Occipital lobe (tissue), 3 donors: ENCODE measurements at places on chromosomes 5 and 9.

- no peak for DNase-seq
These were observed at the start of gene C9orf57 for GRCh38 chr9:72060513-72060912. C9orf57 (minus strand) TSS chr9:72060613; CDS start chr9:72059331, 1,282 bp downstream.

DNA sequence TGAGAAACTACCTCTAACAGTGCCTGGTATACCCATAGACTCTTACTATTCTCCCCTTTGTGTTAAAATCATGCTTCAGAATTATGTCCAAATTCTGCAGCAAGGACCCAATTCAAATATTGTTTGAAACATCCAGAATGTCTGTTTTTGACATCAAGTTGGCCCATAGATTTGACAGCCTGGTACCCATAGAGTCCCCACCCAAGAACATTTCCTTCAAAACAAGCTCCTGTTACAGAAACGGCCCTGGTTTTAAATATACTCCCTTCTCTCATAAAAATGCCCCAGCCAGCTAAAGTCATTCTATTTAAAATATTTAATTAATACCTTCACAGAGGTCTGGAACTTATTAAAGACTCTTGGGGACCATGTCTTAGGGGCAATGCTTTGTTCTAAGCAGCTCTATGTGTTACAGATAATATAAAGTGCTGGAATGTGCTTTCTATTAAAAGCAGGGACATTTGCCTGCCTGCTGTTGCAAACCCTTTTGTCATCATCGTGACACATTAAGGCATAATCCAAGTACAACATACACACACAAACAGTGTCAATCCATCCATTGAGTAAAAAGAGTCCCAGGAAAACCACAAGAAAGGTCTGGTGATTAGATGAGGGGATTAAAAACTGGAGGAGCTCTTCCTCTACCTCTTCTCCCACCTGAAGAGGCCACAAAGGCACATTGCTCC, 321.7 kb downstream of the MLLT3 start:
- no peak for DNase-seq

GRCh38 chr5:160108124-160108523, 11.1 kb downstream of the PWWP2A start:
- no peak for DNase-seq

DNA sequence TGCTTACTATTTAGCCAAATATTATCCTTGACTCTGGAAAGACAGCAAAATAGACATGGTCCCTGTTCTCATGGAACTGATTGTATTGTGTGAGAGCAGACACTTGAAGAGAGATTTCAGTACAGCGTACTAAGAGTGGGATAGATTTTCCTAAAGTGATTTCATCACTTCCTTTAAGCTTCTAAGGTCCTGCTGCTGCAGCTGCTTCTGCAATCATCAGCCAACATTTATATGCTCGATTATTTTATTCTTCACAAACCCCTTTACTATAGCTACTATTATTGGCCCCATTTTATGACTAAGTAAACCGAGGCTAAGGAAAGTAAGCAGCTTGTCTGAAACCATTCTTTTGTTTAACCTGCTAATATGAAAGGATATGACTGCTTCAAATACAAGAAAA, 137.7 kb downstream of the SPATA31D1 start:
- no peak for DNase-seq

- no peak for DNase-seq
These were observed at the start of gene LOX for GRCh38 chr5:122078116-122079110. LOX (minus strand) TSS chr5:122078259; CDS start chr5:122077985, 274 bp downstream.

- no peak for DNase-seq
These were observed 23.1 kb upstream of the TRPM3 start for GRCh38 chr9:71144495-71144894.

- DNase-seq, result no peak
These were observed 29.5 kb downstream of the RANBP3L start for GRCh38 chr5:36272136-36272690.

DNA sequence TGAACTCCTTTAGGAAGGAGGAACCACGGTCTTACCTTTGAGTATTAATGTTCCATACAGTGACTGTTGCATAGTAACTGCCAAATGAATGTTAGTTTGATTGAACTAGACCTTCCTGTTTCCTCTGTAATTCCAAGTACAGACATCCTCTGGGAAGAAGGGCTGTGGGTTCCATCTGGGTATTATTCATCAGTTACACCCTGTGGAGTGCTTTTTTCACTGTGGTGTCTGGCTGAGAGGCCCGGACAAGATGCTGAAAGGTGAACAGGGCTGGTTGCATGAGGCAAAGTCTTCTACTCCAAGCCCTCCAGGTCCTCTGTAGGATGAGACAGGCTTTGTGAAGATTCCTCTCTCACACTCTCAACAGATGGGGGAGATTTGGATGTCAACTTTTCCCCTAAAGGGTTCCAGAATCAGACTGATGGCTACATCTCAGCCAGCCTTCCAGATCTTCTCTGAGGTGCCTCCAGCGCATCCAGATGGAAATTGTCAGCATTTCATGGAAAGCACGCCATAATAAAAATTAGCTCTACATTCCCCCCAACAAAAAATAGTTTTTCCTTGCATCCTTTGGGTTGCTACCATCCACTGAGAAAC, 230.9 kb downstream of the GAS1 start:
- DNase-seq, result no peak

DNA sequence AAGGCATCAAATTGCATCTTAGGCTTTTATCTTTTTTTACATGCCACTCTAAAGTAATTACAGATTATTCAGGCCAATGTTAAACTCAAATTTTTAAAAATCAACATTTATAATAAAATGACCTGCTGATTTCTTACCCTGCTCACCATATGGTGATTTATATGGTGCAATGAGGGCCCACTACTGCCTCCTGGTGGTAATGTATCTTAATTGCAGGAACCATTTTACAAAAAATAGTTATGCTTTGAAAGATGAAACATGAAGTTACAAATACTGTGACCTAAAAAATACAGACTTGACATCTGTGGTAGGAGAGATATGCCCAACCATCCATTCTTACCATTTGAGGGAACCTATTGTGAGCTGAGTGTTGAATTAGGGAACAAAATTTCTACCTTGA, 292.6 kb upstream of the TAS2R1 start:
- no peak for DNase-seq

- no peak for DNase-seq
These were observed 84.3 kb downstream of the SLF1 start for GRCh38 chr5:94702729-94703128.

DNA sequence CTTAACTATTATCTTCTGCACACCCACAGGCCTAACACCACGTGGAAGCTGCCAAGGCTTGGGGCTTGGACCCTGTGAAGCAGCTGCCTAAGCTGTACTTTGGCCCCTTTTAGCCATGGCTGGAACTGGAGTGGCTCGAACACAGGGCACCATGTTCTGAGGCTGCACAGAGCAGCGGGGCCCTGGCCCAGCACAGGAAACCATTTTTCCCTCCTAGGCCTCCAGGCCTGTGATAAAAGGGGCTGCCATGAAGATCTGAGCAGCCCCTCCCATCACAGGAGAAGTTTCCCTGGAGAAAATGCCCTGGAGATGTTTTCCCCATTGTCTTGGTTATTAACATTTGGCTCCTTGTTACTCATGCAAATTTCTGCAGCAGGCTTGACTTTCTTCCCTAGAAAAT, 126.3 kb downstream of the MELK start:
- DNase-seq, result no peak

GRCh38 chr9:38681747-38682227, 38.1 kb downstream of the FAM240B start:
- no peak for DNase-seq

DNA sequence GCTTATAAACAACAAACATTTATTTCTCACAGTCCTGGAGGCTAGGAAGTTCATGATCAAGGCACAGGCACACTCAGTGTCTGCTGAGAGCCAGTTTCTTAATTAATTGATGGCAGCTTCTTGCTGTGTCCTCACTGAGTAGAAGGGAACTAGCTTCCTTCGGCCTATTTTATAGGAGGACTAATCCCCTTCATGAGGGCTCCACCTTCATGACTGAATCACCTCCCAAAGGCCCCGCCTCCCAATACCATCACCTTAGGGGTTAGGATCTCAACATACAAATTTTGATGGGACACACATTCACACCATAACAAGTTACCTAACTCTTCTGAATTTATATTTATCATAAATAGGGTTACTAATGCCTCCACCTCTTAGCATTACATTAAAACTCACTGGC, 129.8 kb downstream of the GNAQ start:
- no peak for DNase-seq

GRCh38 chr5:8752595-8752994, 793.3 kb downstream of the SEMA5A start:
- DNase-seq, result no peak

GRCh38 chr9:92895812-92896436, 18.1 kb upstream of the ZNF484 start:
- no peak for DNase-seq

DNA sequence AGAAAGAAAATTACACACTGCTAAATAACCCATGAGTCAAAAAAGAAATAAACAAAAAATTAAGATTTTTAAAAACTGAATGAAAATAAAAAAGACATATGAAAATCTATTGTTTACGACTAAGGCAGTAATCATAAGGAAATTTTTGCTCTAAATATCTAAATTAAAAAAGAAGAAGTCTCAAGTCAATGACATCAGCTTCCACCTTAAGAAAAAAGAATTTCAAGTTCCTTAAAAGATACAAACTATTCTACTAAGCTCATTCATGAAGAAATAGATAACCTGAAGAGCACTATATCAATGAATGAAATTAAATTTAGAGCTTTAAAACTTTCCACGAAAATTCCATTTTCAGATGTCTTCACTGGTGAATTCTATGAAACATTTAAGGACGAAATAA, 15.7 kb upstream of the STARD4 start:
- no peak for DNase-seq

DNA sequence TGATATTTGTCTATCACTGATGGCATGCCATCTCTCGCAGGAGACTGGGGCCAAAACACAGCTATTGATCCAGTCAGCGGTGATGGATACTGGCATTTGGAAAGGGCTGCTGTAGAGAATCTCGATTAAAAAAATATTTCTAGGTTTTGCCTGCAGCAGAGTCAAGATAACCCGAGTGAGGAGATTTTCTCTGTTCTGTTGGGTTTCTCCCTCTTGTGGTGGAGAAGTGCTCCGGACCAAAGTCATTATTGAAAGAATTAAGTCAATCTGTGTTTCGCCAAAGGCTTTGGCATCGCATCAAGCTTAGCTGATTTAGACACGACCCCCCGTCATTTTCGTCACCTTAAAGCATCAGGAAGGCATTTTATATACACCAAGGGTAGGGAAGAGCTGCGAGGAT, 97.1 kb upstream of the IRX2 start:
- no peak for DNase-seq

- no peak for DNase-seq
These were observed 7.5 kb upstream of the AKNA start for GRCh38 chr9:114395334-114395617.

GRCh38 chr5:144036476-144036875, 134.0 kb downstream of the YIPF5 start:
- DNase-seq, result no peak

DNA sequence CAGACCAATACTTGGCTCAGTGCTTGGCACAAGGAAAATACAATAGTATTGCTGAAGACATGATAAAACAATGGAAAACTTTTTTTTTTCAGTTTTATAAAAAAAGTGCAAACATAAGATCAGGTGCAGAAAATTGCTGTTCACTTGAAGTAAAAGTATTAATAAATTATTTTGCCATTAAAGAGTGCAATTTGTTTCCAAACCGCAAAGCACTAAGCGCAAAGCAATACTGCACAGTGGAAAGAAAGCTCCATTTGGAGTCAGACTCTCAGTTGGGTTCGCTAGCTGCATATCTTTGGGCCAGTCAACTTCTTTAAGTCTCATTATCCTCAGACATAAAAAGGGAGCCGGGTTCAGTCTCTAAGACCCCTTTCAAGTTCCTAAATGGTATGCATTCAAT, 45.8 kb downstream of the MEF2C start:
- DNase-seq, result no peak

DNA sequence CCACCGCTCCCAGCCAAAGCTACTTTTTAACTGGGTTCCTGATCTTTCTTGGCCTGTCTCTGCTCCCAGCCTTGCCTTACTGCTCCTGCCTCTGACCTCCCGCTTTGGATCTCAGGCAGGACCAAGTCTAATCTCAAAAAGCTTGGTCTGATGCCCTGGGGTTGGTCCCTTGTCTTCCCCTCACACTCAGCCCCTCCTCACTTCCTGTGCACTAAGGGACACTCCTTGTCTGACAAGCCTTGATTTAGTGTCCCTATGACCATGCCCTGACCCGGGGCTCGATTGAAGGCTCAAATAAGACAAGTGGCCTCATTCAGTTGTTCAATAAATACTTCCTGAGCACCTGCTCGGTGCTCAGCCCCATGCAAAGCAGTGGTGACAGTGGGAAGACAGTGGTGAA, 3.7 kb upstream of the GTF3C5 start:
- DNase-seq, result no peak

DNA sequence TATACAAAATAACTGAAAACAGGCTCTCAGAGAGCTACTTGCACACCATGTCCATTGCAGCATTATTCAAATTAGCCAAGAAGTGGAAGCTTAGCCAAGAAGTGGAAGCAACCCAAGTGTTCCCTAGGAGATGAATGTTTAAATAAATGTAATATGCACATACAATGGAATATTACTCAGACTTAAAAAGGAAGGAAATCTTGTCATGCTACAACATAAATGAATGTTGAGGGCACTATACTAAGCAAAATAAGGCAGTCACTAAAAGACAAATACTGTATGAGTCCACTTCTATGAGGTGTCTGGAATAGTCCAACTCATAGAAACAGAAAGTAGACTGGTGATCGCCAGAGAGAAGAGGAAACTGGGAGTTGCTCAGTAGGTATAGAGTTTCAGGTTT, 438.1 kb downstream of the MAT2B start:
- no peak for DNase-seq

DNA sequence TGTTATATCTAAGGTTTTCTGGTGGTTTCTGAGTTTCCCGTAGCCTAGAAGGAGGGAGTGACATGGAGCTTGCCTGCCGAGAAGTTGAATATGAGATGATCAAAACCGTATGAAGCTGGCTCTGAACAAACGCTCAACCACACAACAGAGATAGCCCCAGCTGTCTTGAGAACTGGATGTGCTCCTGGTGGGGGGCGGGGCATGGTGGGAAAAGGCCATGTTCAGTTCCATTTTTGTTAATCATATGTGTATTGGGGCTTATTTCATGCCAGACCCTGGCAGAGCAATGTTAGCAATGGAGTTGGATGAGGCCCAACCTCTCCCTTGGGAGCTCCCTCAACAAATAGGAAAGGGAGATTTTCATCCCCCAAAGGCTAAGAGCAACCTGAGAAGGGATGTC, 4.8 kb downstream of the CCL19 start:
- DNase-seq, result no peak

DNA sequence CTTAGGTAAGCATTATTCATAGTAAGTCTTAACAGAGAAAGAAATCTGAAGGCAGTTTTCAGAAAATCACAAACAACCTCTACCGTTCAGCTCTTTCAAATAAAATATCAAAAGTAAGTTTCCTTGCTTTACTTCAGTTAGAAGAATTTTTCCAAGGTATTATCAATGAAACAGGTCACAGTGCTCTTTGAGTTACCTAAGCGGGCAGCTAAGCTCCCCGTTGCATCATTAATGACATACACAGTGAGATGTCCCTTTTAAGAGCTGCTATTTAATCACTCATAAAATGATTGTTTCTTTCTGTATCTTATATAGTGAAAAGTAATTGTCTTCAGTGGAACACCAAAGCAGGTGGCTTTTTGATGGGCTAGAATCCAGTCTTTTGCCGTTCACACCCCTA, 86.2 kb upstream of the PIK3R1 start:
- no peak for DNase-seq

GRCh38 chr9:94591876-94592275, 1.7 kb downstream of the FBP2 start:
- no peak for DNase-seq

- DNase-seq, result no peak
These were observed 284.4 kb downstream of the PIK3R1 start for GRCh38 chr5:68499987-68500386.

GRCh38 chr9:136058801-136059302, 36.2 kb downstream of the NACC2 start:
- DNase-seq, result no peak

- DNase-seq, result no peak
These were observed 14.1 kb downstream of the SLC25A25 start for GRCh38 chr9:128082151-128082550.
